ENCODE measurements at places on chromosomes 11 and 22.
A peak's percentile ranks its signal among the peaks of the same experiment; 100 is the strongest.

- no peak for DNase-seq
These were observed 59.0 kb downstream of the LRP5 start for GRCh38 chr11:68371171-68372041.

DNA sequence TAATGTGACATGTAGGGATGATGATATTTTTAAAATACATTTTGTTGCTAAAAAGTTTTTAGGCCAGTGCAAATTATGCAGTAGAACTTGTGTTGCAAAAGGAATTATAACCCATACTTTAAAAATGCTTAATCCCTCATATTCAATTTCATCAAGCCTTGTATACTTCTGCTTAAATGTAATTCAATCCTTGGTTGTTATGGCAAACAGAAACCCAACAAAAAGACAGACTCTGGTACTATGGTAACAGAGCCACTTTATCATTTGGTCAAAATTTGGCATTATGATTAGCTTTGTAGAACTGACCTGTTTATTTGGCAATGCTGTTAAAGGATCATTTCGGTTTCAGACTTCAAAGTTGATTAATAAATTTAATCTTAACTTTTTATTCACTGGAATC, 284.8 kb downstream of the TMEM135 start:
- no peak for DNase-seq

GRCh38 chr11:90341986-90342385, 119.1 kb upstream of the CHORDC1 start:
- DNase-seq, result no peak

DNA sequence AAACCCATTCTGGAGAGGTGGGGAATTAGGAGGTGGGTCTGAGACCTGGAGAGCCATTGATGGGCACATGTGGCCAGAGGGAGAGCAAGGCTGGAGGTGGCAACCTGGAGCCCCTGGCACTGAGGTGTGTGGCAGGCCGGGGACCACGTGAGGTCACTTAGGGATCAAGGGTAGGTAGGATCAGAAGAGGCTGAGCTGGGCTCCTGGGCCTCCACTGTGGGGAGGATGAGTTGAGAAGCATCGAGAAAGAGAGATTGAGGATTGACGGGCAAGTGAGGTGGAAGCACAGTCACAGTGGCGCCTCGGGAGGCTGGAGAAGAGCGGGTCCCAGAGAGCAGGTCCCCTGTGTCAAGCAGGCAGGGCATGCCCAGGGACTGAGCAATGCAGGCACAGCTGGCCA, 4.1 kb downstream of the GNAZ start:
- no peak for DNase-seq

DNA sequence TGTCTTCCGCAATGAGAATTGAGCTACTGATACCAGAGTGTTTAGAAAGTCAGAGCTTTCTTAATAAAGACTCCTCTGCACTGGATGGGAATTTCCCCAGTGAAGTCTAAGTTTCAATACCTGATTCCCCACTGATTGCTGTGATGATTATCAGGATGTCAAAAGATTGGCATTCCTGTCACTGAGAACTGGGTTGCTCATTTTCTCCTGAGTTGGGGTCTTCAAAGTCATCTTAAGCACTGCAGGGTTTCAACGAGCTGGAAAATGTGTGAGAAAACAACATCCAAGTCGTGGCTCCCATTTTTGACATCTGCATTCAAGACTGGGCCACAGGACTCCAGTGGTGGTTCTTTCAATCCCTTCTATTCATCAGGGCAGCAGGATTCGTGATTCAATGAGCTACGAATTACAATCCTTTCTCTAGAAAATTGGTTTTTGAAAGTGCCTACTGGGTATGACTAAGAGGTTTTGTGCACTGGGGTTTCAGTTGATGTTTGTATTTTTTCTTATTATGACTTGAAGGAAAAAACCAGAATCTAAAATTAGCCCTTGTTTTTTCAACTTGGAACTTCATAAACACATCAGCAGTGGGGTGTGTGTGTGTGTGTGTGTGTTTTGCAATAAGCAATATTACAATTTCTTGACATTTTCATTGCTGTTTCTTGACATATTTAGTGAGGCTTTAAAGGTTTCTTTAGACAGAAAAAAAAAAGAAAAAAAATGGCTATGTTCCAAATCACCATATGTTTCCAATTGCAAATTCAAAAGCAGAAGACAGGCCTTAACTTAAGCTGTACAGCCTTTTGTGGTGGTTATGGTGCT, 233.0 kb downstream of the FAM76B start:
- DNase-seq, result peak; percentile 92

DNA sequence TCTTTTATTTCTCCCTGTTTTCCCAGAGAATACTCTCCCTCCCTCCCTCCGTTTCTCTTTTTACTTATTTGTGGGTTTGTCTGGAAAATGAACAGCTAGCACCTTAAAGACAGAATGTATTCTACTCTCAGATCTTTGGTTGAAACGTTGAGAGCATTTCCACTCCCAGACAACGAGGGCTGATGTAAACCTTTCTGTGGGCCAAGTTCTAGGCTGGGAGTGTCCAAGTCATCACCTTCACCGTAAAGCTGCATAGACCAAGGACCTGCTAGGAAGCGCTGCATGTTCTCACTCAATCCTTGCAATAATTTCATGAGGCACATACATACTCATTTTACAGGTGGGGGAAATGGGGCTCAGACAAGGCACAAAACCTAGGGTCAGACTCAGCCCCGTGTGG, 32.4 kb downstream of the MYH9 start:
- DNase-seq, result no peak

DNA sequence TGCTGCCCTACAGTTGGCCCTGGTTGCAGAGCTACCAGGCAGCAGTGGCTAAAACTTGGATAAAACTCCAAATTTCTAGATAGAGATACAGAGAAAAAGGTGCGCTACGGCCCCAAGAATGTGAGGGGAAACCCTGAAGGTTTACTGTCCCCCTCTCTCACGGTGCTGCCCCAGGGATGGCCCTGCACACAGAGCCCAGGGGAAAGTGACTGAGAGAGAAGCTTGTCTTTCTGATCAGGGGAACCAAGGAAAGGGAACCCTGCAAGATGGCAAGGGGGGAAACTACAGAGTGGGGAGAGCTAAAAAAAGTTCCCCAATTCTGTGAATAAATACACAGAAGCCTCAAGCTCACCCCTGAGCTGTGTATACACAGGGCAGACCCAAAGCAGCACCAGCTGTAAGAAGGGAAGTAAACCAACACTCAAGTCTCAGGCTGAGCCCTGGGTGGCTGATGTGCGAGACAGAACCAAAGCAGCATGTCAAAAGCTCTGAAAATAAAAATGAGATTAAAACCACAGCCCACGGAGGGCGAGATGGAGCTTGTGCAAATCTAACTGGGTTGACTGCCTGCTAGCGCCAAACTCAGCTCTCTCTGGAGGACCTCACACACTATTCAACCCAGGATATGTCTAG, 22.1 kb downstream of the GNB1L start:
- no peak for DNase-seq

DNA sequence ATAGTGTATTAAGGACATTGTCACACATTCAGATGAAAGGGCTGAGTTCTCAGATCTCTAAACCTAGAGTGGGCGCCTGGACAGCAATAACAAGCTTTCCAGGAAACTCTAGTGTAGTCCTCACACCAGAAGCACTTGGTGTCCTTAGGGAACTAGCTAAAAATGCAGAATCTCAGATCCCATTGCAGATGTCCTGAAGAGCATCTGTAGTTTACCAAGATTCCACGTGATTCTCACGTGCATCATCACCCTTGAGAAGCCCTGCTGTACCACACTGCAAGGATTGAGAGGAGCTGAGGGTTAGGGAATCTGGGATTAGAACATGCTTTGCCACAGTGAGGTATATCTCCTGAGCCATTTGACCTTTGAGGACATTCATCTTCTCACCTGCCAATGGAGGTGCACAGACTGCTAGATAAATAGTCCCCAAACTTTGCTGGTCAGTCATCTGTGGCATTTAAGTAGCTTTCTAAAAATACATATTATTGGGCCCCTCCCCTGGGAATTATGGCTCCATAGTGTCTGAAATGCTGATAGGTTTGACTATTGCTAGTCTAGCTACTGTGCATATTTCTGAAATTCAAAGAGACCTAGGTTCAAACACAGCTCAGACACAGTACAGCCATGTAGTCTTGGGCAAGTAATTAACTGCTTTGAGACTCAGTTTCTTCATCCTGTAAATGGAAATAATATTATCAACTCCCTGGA, 1068.9 kb downstream of the OPCML start:
- DNase-seq, result no peak

DNA sequence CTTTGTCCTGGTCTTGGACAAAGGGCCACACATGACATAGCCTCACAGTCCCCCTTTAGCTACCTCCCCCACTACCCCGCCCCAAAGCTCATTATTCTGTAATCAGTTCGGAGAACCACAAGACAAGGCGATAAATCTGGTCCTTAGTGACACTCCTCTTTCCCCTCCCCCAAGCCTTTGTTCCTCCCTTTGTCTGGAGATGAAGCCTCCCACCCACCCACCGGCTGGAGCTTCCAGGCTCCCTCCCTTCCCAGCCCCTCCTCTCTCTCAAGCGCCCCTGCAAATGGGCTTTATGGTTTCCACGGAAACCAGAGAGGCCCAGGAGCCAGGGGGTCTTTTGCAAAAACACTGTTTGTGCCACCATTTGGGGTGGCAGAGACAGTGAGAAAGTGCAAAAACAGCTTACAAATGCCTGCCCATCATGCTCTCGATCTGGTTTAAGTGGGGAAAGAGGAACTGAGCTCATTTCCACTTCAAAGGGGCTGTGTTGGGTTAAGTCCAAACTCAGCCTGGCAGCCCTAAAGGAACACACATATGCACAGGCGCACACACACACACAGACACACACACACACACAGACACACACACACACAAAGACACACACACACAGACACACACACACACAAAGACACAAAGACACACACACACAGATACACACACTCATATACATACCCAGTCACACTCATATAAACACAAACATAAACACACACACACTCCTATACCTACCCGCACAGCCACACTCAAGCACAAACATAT, 23.5 kb downstream of the APLNR start:
- peak; percentile 65 for DNase-seq

DNA sequence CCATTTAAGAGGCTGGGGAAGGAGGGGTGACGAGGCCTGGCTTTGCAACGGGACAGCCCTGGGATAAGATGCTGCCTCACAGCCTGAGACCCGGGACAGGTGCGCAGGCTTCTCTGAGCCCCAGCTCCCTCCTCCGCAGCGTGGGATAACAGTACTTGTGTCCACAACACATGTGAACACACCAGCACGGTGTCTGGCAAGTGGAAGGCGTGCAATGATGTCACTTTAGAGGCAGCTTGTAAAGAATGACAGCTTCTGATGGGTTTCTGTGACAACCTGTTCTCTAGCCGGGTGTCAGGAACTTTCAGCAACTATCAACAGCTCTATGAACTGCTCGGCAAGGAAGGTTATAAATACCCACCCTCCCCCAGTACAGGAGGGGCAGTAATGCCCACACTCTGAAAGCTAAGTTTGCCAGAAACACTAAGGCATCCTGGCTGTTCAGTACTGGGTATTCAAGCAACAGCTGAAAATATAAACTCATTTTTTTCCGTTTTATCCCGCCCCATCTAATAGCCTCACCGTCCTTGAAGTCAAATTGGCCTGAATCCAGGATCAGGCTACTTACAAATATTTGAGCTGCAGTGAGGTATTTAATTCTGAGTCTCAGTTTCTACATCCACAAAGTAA, 59.7 kb downstream of the MYH9 start:
- DNase-seq, result no peak

- no peak for DNase-seq
These were observed 90.1 kb downstream of the TEAD1 start for GRCh38 chr11:12764187-12764914.

GRCh38 chr11:68315171-68315920, 3.0 kb downstream of the LRP5 start:
- no peak for DNase-seq

DNA sequence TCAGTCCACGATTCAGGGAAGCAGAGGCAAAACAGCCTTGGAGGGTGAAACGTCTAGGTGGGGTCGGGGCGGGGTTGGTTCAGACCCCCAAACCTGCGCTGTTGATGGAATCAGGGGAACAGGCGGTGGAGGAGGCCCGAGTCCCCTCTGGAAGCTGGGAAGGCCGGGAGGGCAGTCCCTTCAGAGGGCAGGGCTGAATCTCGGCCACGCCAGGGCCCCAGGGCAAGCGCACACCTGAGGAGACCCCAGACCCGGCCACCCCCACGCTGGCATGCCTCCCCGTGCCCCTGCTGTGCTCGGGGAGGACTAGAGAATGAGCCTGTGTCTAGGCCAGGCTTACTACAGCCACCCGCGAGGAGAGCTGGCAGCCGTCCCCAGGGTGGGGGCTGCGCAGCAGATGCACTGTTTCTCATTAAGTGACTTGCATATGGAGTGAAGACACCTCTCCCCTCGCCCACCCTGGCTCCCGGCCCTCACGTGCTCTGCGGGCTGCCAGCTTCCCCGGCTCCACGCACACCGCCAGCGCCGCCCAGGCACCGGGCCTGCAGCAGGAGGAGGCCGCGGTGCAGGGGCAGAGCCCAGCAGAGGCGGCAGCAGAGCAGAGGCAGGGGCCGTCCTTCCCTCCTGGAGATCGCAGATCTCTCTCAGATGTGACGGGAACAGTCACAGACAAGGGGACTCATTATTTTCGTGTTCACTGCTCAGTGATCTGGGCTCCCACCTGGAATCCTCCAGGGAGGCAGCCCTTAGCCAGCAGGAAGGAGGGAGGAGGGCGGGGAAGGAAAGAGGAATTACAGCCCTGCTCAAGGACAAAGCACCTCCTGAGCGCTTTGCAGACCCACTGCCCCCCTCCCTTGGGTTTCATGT, 47.1 kb upstream of the OPCML start:
- DNase-seq, result no peak

DNA sequence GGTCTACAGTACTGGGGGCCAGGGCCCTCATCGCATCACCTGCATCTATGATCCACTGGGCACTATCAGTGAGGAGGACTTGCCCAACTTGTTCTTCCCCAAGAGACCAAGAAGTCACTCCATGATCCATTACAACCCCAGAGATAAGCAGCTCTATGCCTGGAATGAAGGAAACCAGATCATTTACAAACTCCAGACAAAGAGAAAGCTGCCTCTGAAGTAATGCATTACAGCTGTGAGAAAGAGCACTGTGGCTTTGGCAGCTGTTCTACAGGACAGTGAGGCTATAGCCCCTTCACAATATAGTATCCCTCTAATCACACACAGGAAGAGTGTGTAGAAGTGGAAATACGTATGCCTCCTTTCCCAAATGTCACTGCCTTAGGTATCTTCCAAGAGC, 3.8 kb upstream of the PPFIBP2 start:
- no peak for DNase-seq

- DNase-seq, result no peak
These were observed 13.8 kb downstream of the TOM1 start for GRCh38 chr22:35313311-35314121.

DNA sequence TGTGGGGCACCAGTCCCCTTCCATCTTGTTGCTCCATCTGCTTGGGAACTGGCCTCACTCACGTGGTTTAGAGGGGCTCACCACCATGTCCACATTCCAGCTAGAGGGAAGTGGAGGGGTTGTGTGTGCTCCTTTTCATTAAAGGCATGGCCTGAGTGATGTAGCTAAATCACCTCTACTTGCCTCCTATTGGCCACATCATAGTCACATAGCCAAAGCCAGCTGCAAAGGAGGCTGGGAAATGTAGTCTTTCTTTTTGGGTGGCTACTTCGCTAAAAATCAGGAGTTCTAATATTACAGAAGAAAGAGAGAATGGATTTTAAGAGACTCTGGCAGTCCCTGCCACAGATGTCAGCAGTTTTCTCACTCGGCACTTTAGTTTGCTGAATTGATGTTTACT, 63.0 kb upstream of the ALX4 start:
- DNase-seq, result no peak

- no peak for DNase-seq
These were observed 455.9 kb upstream of the CNTN5 start for GRCh38 chr11:98564881-98565280.

GRCh38 chr22:23549198-23549595, 30.9 kb downstream of the IGLL1 start:
- DNase-seq, result no peak

All from skin of body (tissue), 3 donors.